Posterior vena cava (tissue), 2 donors: ENCODE measurements at places on chromosomes 12 and 14.

DNA sequence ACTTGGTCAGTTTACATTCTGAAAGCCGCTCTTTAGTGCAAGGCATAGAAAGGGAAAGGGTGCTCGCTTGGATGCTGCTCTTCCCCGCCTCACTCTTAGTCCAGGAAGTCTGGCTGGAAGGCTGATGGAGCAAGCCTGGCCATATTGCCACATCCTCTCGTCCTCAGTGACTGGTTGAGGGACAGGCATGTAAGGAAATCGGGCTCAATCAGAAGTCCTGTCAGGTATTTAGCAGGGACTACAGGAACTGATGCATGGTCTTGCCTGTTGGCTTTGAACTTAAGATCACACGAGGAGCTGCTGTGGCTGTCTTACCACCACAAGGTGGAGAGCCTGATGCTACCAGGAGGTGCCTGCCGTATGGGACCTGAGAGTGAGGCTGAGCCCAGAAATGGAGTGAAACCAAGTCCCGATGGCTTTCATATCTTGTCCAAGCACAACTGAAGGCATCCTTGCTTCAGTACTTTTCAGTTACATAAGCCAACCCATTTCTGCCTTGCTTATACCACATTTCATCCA, 10.7 kb upstream of the C12orf75 start:
- DNase-seq, result no peak

- DNase-seq, result peak; percentile 72
Observed at GRCh38 chr12:122147514-122148290, 26.3 kb downstream of the IL31 start.

GRCh38 chr12:63753743-63754142, 26.0 kb upstream of the RXYLT1 start:
- DNase-seq, result no peak

DNA sequence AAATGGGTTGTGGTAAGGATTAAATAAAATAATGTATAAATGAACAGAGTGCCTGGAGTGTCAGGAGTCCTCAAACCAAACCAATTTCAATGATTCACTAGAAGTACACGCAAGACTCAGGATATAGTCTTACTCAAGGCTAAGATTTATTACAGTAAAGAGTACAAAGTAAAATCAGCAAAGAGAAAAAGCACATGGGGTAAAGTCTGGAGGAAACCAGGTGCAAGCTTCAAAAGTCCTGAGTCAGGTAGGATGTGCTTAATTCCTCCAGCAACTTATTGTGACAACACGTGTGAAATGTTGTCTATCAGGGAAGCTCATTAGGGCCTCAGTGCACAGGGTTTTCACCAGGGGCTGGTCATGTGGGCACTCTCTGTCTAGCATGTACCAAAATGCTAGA, 105.8 kb upstream of the NAP1L1 start:
- no peak for DNase-seq

DNA sequence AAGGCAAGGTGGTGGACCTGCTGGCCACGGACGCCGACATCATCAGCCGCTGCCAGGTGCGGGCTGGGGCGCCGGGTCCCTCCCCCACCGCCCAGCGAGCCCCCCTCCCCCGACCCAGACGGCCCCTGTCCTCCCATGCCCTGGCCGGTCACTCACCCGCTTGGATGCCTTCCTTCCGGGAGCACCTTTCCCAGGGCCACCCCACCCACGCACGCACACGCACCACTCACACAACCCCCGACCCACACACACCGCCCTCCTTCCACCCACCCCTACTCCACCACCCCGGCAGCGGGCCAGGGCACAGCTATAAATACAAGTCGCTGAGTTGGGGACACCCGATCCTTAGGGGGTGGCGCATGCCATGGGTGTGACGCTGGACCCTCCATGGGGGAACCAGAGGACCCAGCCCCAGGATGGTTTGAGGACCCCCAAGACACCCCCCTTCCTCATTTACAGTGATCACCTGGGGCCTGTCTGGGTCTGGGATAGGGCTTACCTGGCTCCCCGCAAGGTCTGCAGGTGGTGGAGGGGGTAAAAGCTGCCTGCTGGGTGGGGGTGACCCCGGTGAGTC, 465 bp downstream of the ADSS1 start:
- DNase-seq, result no peak

GRCh38 chr12:1047898-1048660, 57.1 kb downstream of the ERC1 start:
- no peak for DNase-seq

GRCh38 chr12:88530868-88531267, 49.4 kb downstream of the KITLG start:
- DNase-seq, result no peak

DNA sequence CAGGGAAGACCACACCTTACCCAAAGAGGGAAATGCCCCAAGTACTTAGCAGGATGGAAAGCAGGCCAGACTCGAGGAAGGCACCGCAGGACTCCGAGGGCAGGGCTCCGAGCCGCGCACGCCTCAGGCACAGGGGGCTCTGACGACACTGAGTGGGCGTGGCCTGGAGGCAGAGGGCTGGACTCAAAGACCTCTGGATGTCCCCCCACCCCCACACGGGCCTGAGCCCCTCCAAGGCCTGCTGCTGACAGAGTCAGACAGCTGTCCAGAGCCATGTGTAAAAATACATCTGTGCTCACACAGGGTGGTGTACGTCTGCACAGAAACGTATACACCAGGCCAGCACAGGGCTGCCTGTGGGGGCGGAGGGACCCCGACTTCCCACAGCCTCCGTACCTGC, 1.4 kb downstream of the AKT1 start:
- DNase-seq, result no peak

DNA sequence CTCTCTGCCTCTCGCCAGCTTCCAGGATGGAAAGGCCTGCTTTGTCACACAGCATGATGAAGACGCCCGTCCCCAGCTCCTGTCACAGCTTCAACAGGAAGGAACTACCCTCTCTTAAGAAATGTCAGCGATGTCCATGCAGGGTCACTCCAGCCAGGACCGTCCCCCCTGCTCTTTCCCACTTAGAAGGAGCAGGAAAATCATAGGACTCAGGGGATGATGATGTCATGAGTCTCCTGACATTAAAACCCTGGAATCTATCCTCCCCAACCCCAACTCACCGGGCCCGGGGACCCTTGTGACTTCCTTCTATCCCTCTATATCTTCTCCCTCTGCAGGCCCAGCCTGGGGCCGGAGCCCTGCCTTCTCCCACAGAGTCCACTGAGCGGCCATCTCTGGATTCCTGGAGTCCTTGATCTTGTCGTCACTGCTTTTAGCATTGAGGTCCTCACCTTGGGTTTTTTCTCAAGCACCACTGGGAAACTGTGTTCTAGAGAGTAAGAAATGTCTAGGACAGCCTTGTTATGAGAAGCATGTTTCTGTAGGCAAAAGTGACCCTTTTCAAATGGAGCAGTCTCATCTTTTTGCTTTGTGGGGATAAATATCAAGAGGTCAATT, 42.8 kb upstream of the P2RX7 start:
- DNase-seq, result no peak

- DNase-seq, result no peak
Observed at GRCh38 chr12:6323340-6323994, 13.0 kb downstream of the PLEKHG6 start.

GRCh38 chr12:51838762-51839161, 9.8 kb downstream of the FIGNL2 start:
- DNase-seq, result no peak

DNA sequence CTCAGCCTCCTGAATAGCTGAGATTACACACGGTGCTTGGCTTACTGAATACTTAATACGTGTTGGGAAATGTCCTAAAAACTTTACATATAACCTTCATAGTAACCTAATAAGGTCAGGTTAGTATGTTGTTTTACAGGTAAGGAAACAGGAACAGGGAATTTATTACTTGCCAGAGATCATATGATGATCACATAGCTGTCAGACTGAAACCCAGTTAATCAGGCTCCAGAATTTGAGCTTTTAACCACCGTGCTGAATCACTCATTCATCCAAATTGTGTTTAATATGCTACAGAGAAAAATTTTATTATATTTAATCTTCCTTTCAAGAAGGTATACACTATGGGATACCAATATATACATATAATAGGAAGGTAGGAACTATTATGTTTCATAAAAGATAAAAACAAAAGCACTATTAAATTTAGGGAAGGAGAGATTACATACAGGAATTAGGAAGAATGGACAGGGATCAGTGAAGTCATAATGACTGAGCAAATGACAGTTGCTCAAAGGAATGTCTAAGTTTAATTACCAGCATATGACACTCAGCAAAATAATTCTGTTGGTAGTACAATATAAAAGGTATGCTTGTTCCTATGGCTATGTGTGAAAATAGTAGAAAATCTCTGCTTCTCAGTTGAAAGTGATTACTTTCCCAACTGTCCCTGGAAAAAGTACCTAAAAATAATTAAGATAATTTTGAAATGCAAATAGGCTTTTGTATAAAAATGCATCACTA, 59.3 kb downstream of the HEATR5A start:
- DNase-seq, result no peak

DNA sequence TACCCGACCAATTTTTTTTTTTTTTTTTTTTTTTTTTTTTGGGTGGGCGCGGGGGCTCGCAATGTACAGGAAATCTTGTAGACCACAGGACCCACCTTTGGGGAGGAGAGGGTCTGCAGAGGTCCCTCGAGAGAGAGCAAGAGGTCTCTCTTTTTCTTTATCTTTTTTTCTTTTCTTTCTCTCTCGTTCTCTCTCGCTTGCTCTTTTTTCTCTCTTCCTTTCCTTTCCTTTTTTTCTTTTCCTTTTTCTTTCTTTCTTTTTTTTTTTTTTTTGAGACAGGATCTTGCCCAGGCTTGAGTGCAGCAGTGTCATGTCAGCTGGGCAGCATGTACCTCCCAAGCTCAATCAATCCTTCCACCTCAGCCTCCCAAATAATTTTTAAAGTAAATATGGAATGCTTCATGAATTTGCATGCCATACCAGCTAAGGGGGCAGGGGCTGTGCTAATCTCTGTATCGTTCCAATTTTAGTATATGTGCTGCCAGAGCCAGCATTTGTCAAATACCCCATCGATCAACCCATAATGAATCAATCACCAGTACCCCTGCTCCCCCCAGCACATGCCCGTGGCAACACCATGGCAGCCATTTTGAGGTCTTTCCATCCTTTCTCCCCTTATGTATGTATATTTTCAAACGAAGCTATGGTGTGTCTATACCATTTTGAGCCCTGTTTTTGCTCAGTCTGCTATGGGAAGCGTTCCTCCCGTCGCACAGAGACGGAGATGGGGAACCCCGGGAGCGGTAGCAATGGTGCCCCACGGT, 9.3 kb downstream of the PAPLN start:
- peak; percentile 45 for DNase-seq

GRCh38 chr14:91089958-91090535, 23.8 kb upstream of the DGLUCY start:
- no peak for DNase-seq

DNA sequence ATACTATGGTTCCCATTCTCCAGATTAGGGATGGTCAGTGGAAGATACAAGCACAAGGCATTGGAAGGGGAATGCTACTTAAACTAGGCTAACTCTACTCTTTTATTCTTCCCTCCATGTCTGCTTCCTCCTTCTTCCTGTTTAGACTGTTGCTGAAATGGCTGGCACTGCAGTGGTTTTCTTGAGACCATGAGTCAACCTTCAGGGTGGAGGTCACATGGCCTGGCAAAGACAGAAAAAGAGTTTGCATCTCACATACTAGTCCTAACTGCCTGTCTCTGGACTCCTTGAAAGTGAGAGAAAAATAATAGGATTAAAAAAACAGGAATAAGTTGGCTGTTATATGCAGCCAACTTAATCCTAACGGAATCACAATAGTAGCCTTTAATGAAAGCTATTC, 37.0 kb downstream of the ALDH1L2 start:
- no peak for DNase-seq

DNA sequence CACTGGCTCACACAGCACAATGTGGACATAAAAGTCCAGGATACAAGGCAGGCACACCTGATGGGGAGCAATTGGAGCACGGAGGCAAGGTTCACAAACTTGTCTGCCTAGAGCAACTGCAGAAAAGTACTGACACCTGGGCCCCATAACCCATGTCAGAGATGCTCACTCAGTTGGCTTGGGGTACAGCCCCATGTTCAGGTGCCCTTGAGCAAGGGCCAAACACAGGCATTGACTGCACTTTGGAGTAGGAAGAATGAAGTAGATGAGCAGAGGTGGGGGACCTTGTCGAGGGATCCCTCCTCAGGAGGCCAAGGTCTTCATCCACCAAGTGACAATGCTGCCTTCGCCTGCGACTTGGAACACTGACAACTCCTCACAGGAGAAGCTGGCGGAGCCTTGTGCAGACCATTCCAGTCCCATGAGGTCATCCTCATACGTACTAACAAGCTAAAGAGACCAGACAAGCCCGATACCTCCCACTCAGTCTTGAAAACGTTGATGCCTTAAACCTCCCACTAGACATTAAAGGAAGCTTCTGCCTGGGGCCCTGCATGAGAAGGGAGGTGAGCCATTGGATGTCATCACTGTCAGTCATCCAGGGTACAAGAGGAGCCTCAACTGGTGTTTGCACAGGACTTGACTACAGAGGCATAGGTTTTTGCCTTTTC, 42.5 kb upstream of the C14orf180 start:
- DNase-seq, result peak; percentile 37

DNA sequence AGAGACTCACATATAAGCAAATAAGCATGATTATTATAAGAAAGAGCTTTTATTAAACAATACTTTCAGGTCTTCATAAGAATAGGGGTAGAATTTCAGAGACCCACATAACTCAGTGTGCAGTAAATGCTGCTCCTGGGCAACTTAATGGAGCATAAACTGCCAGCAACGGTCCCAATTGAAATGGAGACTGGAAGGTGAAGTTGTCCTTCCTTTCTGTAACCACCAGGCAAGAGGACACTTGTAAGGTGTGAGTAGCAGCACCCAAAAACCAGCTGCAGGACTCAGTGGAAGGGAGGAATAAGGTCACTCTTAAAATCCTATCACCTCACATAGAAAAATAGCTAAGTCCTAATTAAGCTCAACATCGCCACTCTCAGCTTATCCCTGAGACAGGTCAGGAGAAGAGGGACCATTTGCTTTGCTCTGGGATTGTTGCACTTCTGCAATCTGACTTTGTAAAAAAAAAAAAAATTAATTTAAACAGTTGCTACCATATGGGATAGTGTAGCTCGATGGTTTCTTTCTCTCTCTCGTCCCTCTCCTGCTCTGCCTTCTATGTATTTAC, 22.7 kb upstream of the LTA4H start:
- no peak for DNase-seq
